Common myeloid progenitor, CD34-positive (primary cell): ENCODE measurements at places on chromosomes 11 and 22.

DNA sequence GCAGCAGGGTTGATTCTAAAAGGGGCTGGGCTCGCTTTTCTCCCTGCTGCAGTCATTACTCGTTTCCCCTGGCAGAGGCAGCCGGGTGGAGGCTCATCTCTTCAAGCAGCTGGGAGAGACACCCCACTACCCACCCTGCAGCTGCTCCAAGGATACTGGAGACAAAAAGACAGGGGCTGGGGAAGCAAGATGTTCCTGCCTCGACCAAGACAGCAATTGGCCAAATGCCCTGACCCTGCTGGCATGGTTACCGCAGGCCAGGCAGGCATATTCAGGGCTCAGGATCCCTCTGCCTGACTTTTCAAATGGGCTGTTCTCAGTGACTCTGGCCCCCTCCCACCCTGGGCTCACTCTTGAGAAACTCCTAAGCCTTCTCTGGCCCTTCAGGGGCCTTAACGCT lies 6.8 kb upstream of the RGL4 start:
- no peak for DNase-seq

DNA sequence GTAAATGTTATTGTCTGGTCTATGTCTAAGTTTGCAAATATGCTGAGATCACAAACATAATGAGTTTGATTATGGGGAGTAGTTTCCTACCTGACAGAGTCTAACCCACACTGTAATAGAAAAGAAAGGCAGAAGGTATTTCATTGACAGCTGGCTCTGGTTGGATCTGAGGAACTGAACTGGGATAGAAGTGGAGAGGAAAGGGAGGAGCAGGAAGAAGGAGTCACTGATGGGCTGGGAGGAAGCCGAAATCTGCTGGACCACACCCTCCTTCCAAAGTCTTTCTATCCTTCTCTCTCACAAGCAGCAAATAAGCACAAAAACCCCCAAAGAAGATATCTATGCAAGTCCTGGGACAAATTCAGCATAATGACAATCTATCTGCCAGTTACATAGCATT lies 11.7 kb downstream of the BLID start:
- DNase-seq, result no peak

DNA sequence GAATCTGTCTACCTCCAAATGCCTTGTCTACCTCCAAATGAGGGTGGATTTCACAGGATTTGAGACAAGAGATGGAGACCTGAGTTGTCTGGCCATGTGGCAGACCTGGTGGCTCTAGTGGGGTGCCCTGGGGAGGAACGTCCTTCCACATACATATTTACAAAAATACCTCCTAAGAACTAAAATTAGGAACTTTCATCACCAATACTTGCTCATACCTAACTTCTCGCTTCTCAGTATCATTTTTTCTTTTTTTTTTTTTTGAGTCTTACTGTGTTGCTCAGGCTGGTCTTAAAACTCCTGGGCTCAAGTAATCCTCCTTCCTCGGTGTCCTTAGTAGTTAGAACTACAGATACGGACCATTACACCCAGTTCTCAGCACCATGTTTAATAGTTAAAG lies 117.9 kb downstream of the MED15 start:
- no peak for DNase-seq

DNA sequence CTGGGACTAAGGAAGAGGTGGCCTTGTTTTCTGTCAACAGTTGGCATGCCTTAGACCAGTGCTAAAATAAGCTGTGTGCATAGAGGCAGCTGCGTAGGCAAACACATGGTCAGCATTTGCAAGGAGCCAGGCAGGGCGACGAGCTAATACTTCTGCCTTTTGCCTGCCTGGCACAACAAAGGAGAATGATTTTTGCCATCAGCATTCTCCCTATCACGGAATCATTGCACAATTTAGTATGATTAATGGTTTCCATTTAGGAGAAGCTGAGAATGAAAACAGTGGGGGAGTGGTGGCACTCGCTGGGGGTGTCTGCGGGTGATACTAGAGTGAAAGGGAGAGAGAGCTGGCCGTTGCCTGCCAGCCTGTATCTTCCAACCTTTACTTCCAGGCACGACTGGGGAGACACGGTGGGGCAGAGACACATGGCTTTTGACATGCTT lies 336.0 kb downstream of the CADM1 start:
- DNase-seq, result no peak

DNA sequence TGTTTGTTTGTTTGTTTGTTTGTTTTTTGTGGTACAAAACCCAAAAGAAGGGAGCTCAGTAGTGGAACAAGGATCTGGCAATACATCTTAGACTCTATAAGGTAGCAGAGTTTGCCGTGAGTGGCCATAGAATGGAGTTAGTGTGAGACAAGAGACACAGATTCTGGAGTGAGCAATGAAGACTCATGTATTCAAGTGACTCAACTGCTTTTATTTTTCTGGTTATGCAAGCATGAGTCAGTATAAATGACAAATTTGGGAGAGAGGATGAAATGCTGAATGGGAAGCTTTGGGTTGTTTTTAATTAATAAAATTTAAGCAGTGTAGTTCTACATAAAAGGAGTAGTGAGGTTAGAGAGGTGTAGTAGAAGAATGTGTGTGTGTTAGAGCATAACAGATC lies 143.6 kb upstream of the ANO5 start:
- DNase-seq, result no peak

DNA sequence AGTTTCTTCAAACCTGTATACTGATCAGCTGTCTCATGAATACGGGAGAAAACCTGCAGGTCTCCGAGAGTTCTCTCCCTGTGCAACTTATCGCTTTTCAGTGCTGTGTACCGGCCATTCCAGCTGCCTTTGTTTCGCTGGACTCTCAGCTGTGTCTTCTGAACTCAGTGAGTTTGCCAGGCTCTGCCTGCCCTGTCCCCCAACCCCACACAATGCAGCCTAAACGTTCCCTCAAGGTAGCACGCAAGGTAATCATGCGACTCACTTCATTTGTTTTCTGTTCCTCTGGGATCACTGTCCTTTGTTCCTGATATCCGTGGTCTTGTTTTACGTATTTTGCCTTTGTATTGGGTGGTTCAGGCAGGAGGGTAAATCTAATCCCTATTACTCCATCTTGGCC lies 13.5 kb downstream of the RBM7 start:
- DNase-seq, result no peak

GRCh38 chr22:50310031-50310722 lies 2.7 kb upstream of the PLXNB2 start:
- DNase-seq, result no peak
